ENCODE measurements at places on chromosomes 3 and 15.

DNA sequence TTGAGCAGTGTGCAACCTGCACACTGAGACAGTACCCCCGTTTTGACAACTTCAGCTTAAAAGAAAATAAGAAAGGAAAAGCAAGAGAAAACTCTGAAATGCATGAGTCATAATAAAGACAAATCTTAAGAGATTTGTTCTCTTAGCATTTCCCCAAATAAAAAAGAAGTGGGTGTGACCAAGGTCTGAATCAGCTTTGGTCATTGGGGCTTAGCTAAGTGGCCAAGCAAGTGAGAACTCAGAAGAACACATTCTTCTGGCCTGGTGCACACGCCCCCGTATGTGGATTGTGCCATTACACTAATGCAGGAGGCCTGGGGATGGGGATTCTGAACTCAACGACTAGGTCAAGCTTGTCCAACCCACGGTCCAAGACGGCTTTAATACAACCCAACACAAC is 56.9 kb upstream of the PDZRN3 start:
- H3K27me3 ChIP-seq: no peaks in the 10 kb centered on the region
- H3K27ac ChIP-seq: no peak overlapping the region
- H3K4me3 ChIP-seq: no peak overlapping the region
- peaks cover 9% of the 10 kb centered on the region for H3K4me1 ChIP-seq
- no peaks in the 10 kb centered on the region for H3K36me3 ChIP-seq

GRCh38 chr15:36498916-36499315 is 80.5 kb upstream of the CDIN1 start:
- peaks cover 8% of the 10 kb centered on the region for H3K27me3 ChIP-seq
- peaks cover 61% of the 10 kb centered on the region for H3K4me1 ChIP-seq
- H3K4me3 ChIP-seq: no peak overlapping the region
- no peak overlapping the region for H3K27ac ChIP-seq
- H3K36me3 ChIP-seq: no peaks in the 10 kb centered on the region

DNA sequence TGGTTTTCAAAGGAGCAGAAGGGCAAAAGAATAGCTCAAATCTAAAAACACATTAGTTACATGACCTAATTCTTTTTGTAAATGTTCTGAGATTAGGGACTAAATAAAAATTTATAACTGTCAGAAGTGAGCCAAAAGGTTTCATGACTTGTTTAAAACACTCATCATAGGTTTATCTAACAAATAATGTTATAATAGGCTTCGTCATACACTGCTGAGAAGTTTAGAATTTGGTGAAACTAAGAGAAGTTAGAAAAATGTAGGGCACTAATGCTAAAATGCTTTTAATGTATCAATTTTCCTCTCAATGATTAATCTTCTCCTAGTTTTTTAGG is 468.8 kb upstream of the CDIN1 start:
- no peak overlapping the region for H3K4me3 ChIP-seq
- H3K4me1 ChIP-seq: no peaks in the 10 kb centered on the region
- H3K27ac ChIP-seq: no peak overlapping the region
- H3K36me3 ChIP-seq: no peaks in the 10 kb centered on the region
- no peaks in the 10 kb centered on the region for H3K27me3 ChIP-seq

DNA sequence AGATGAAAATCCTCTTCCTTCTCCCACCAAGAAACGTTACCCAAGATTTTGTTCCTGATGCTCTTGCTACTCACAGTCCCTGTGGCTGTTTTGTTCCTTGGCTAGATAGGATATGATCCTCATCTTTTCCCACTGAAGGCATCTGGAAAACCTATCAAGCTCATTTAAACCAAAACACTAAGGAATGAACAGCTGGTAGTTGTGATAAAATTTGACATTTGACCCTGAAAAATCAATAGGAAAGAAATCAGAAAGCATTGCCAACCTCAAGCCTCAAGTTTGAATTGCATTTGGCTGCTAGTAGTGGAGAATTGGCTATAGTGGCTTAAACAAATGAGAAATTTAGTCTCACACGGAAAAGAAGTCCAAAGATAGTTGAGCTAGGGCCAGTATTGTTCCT is 170.6 kb upstream of the CHRM5 start:
- H3K27me3 ChIP-seq: peaks cover 3% of the 10 kb centered on the region
- no peaks in the 10 kb centered on the region for H3K36me3 ChIP-seq
- no peak overlapping the region for H3K27ac ChIP-seq
- no peak for DNase-seq

DNA sequence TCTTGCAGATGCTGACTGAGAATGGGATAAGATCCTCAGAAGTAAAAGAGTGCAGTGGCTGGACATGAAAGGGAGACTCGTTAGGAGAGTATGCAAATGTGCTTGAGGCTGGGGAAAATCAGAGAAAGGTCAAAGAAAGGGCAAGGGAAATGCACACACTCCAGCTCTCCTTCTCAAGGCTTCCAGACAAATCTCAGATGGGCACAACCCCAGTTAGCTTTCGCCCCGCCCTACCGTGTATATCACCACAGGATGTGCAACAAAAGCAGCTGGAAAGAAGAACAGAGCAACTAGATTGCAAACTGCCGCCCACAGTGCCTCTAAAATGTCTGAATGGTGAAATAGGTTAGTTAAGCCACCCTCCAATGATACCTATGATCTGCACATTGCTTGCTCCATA is 63.9 kb downstream of the CERS3 start:
- no peak for DNase-seq
- peak overlapping the region; percentile 87 for H3K27ac ChIP-seq
- peak overlapping the region; percentile 39 for H3K4me3 ChIP-seq
- no peaks in the 10 kb centered on the region for H3K36me3 ChIP-seq
- peaks cover 2% of the 10 kb centered on the region for H3K27me3 ChIP-seq

DNA sequence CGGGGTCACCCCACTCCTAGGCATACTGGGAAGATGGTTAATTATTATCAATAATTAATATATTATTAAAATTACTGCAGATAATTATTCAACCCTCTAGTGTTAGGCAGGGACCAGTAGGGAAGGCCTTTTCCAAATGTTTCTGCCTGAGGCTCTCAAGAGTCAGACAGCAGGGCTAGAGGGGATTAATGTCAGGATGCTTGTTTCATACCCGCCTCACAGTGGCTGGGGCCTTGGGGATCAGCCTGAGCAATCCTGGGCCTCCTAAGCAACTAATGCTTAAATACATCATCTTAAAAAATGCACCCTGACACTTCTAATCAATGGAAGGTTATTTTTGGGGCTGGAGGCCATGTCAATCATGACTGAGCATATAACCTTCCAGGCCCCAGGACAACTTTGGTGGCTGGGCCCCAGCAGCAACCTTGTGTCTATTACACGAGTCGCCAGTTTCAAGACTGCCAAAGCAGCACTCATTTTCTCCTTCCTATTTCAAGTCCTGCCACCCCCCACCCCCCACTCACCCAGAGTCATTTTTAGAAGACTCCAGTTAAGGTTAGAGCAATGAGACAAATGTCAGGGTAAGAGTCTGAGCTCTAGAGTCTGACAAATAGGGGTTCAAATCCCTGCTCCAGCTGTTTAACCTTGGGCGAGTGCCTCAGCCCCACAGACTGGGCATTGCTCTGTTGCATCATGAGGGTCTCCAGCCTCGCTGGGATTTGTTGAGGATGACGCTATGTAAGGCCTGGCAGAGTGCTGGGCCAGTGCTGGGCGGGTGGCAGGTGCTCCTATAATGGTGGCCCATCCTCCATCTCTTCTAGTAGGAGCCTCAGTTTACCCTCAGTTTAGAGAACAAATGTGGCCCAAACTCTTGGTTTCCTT is 6.1 kb downstream of the AMOTL2 start:
- DNase-seq: no peak
- H3K27ac ChIP-seq: peak overlapping the region; percentile 80
- H3K27me3 ChIP-seq: no peaks in the 10 kb centered on the region
- peaks cover 46% of the 10 kb centered on the region for H3K4me1 ChIP-seq

DNA sequence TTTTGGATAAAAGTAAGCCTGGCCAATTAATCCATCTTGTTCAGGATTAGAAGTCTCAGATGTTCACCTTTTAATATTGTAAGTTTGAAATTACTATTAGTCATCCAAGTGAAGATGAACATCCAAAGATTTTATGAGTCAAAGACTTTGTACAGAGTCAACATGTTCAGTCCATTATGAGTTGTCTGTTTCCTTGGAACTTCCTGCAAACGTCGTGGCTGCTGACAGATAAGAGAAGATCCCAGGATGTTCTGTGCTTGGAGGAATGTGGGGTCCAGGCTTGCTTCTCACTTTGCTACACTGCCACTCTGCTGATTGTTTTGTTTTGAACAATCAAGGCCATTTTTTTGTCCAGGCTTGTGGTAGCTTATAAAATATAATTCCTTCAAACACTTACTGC is 74.3 kb upstream of the SLCO2A1 start:
- H3K4me1 ChIP-seq: no peaks in the 10 kb centered on the region
- no peaks in the 10 kb centered on the region for H3K27me3 ChIP-seq
- no peak overlapping the region for H3K4me3 ChIP-seq
- no peak for DNase-seq
- no peak overlapping the region for H3K27ac ChIP-seq
- H3K36me3 ChIP-seq: no peaks in the 10 kb centered on the region

All from type B pancreatic cell (in vitro differentiated cells).